ENCODE measurements at places on chromosomes 2 and 18.

DNA sequence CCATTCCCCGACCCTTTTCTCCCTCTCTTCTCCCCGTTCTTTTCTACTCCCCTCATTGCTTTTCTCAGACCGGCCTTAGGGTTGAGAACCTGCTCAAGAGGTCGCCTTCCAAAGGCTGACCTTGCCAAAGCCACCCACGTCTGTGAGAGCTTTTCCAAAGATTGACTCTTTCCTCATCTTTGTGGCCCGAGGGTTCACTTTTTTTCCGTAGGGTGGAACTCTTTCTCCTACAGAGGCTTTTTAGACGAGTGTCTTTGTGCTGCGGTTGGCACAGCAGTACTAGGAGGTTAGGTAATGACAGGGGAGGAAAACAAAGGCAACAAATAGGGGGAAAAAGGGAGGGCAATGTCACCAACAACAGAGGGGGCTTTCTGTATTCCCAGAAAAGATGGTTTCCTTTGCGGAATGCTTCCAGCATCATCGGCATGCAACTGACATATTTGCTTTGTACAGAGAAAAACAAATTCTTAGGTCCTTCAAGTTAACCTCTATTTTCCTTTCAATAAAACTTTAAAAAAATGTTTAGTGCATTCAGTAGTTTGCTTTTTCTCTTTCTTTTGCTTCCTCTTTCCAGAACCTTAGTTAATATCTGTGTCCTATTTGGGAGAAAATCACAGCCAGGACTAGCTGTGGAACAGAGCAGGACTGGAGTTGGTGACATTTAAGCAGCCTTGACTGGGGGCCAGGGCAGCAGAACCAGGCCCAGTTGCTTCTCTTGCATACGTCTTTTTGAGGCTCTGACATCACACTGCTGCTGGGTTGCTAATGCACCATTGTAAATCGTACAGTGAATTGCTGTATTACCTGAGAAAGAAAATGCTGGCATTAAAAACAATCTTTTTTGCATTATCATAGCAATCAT, 188.1 kb upstream of the FANCL start:
- DNase-seq = no peak

DNA sequence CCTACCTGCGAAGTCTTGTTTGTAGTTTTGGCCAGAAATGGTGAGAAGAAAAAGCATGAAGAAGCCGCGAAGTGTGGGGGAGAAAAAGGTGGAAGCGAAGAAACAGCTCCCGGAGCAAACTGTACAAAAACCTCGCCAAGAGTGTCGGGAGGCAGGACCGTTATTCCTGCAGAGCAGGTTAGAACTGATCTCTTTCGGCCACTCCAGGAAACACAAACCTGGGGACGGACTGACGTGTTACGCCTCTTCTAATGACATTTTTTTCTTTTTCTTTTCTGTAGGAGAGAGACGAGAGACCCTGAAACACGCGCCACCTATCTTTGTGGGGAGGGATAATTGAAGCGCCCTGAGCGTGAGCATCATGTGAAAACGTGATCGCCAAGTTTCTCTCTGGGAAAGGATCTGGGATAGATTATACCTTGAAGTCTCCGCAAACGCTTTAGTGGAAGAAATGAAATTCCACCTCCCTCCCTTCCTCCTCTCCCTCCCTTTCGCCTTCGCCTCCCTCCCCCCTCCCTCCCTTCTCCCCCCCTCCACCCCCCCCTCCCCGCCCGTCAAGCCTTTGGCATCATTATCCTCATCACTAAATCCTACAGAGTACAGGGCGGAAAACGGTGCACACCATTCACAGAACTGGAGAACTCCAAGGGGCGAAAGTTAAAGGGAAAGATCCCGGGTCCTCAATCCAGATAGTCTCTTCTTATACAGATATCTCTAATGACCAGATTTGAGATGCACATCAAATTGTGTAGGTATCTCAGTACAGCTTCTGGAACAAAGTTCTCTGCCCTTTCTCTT, at the start of gene ZEB2:
TSS of gene ZEB2 (minus strand) at position 186 of the 798 bp plus-strand sequence. CDS start 2,769 bp downstream, outside the sequence.
- DNase-seq = no peak

DNA sequence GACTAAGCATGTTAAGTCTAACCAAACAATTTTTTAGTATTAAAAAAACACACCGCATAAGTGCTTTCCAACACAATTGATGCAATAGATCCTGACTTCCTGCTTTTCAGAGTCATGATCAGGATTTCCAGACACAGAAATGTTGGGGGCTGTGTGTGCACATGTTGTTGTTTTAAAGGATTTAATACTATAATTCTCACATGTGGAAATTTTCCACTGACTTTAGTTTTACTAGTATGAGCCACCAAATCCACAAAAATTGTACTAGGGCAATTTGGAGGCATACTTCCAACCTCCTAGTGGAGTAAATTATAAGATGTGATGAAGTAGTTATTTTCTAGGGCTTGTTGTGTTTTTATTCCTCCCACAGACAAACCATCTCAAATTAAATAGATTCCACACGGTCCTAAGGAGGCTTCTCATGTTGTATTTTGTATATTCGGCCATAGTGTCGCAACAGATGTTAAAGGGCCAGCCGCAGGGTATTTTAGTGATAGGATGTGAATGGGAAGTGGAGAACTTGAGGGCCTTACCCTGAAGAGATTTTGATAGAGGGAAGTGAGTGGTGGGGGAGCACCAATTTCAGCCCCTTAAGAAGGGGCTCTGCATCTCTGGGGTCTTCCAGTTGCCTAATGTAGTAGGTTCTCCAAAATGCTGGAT, 108.9 kb upstream of the KLF7 start:
- DNase-seq = no peak

GRCh38 chr2:223055140-223055539, 3.1 kb downstream of the KCNE4 start:
- no peak for DNase-seq

- DNase-seq = no peak
Measured at GRCh38 chr18:52536039-52536438, 196.0 kb downstream of the DCC start.

DNA sequence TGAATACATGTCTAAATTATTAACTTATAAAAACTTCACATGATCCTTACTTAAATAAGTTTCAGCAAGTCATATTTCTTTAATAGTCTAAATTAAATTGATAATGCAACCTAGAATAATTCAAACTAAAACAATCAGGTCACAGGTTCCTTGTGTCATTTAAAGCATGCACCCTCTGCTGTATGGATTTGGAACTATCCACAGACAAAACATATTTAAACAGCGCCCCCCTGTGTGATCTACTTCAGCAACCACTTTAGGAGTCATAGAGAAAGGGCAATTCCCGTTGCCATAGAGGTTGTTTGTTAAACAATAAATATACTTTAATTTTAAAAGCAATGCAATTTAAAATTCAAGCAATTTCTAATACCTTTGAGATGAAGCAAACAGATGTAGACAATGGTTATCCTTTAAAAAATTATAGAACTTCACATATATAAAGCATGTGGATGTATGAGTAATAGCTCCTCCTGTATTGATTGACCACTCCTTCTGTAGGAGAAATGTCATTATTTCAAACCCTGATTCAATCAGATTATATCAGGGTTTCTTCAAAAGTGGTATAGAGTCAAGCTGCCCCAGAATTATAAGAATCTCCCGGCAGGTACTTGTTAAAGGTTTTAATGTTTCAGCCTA, 21.2 kb downstream of the GRB14 start:
- no peak for DNase-seq

GRCh38 chr2:159549234-159549633, 67.1 kb downstream of the BAZ2B start:
- DNase-seq = no peak

Data from T1000 (cell line).